ENCODE measurements at places on chromosomes 11 and 22. TPM values are rescaled to one million over a fixed set of nuclear protein-coding genes. Genes with fewer than 3 reads are reported as not detected.

The FOLR3 gene
- total RNA-seq: not detected

The MN1 gene
- 55.9 TPM for total RNA-seq

The SERHL2 gene
- 2.2 TPM for total RNA-seq

The OR8A1 gene
- total RNA-seq: not detected

The MMP3 gene
- 3.3 TPM for total RNA-seq

The TMPRSS4 gene
- total RNA-seq: not detected

The SMIM35 gene
- total RNA-seq: not detected

The KCNJ4 gene
- not detected for total RNA-seq

The MGAT3 gene
- total RNA-seq: 0.27 TPM

The SCGB1C1 gene
- not detected for total RNA-seq

The DRAP1 gene
- 317 TPM for total RNA-seq

The DDI1 gene
- total RNA-seq: not detected

The SCGB1A1 gene
- total RNA-seq: not detected

The SLC43A1 gene
- 15.3 TPM for total RNA-seq

The MS4A3 gene
- not detected for total RNA-seq

The ACCS gene
- total RNA-seq: 39.4 TPM

The BCL2L13 gene
- 40.2 TPM for total RNA-seq

The OTOG gene
- total RNA-seq: not detected

The MMP10 gene
- total RNA-seq: 3.6 TPM

The SHISAL1 gene
- 11.4 TPM for total RNA-seq

The GAL gene
- total RNA-seq: not detected

The TSSK2 gene
- not detected for total RNA-seq

The SSTR3 gene
- total RNA-seq: not detected

The SCUBE2 gene
- total RNA-seq: 1.1 TPM

The KRTAP5-5 gene
- not detected for total RNA-seq

The BET1L gene
- 16.2 TPM for total RNA-seq

The CASP1 gene
- 21.0 TPM for total RNA-seq

The NCR3LG1 gene
- total RNA-seq: 4.6 TPM

The GNAZ gene
- 1.3 TPM for total RNA-seq

The TSPAN18 gene
- total RNA-seq: 0.49 TPM

The APOA5 gene
- not detected for total RNA-seq

All from fibroblast of the aortic adventitia (primary cell).